ENCODE measurements at places on chromosomes 1 and 21.

GRCh38 chr1:210535761-210536160, 207.1 kb downstream of the HHAT start:
- no peak for DNase-seq

- no peak for DNase-seq
Measured at GRCh38 chr1:166258017-166258416, 91.2 kb upstream of the FAM78B start.

GRCh38 chr1:235739124-235739523, 89.5 kb upstream of the GNG4 start:
- no peak for DNase-seq

DNA sequence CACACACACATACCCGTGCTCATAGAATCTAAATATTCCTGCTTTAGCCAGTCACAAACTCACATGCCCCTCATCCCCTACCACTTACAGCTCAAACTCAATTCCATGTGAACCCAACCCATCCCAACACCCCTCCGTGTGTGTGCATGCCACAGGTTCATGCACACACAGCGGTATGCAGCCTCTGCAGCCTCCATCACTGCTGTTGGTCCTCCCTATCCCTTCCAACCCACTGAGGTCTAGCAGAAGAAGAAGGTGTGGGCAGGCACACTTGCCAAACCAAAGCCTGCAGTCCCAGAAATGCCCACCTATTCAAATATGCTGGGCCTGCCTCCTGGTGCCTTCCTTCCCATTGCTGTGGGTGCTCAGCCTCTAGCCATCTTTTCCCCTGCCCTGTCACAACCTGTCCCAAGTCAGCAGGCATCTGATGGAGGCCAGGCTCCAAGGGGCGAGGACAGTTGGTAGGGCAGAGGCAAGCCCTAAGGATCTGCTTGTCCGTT, 26.2 kb downstream of the SLC2A1 start:
- DNase-seq: no peak

GRCh38 chr1:94552071-94552586, 10.6 kb upstream of the F3 start:
- no peak for DNase-seq

GRCh38 chr1:212685429-212685828, 14.2 kb downstream of the BATF3 start:
- no peak for DNase-seq

GRCh38 chr1:39987869-39988268, 32.9 kb downstream of the MFSD2A start:
- no peak for DNase-seq

- no peak for DNase-seq
Measured at GRCh38 chr21:17542371-17543011, 29.6 kb downstream of the CXADR start.

GRCh38 chr1:26234644-26235370, 807 bp downstream of the CEP85 start:
- DNase-seq: no peak

DNA sequence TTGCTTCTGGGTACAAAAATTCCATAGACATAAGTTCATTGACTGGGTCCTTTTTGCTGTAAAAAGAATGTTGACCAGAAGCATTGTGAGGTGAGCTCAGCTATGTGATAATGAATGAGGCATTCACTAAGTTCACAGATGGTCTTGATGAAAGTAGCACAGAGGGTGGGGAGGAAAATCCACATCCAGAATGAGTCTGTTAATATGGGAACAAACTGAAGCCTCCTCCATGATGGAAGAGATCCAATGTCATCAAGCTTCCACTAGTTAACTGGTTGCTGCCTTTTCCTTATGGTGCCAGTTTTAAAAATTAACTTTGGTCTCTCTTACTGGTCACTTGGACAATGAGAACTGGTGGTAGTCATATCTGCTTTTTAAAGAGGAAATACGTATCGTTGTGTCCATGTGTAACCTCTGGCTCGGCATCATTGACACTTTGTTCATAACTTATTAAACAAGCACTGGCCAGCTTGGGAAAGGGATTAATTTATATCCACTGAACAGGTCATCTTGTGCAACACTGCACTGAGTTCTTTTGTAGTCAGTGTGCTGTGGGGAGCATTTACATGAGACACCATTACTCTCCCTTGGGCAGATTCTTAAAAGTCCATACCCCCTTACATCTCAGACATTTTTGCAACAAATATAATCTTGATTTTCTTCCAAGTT, 88.6 kb downstream of the ADAMTS1 start:
- DNase-seq: no peak

GRCh38 chr1:46646844-46647243, 21.3 kb downstream of the ATPAF1 start:
- no peak for DNase-seq

- DNase-seq: no peak
Measured at GRCh38 chr1:52679048-52679447, 19.1 kb downstream of the COA7 start.

- DNase-seq: no peak
Measured at GRCh38 chr1:6041432-6042062, 4.1 kb upstream of the KCNAB2 start.

DNA sequence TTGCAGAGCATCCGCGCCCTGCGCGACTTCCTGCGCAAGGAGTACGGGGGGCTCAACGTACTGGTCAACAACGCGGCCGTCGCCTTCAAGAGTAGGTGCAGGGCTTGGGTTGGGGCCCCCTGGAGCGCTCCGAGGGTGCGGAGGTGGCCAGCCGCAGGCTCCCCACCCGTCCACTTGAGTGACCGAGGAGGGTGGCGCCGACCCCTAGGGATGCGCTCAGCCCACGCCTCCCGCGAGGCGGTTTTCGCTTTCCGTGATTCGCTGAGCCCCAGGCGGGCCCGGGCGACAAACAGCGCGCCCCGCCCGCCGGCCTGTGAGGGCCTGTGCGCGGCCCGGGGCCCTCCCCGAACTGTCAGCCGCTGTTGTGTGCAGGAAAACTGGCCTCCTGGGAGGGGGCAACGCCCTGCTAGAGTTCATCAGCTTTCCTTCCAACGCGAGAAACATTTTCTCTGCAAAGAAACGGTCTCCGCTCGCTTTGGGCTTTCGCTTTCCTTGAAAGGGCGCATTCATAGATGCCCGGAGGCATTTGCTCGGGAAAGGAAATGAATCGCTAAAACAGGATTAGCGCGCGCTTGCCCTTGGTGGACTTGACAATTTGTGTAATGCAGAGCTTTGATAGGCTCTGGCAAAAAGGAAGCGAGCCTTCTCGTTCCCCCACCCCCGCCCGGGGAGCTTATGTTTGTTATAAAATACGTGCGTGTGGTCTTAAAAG, 668 bp downstream of the CBR3 start:
- peak; percentile 44 for DNase-seq

GRCh38 chr1:98988904-98989555, 15.6 kb downstream of the PLPPR5 start:
- no peak for DNase-seq

- DNase-seq: no peak
Measured at GRCh38 chr1:4595341-4596225, 58.8 kb upstream of the AJAP1 start.

- no peak for DNase-seq
Measured at GRCh38 chr1:151499930-151500329, 11.3 kb upstream of the CGN start.

GRCh38 chr1:12180315-12180714, 13.5 kb downstream of the TNFRSF1B start:
- no peak for DNase-seq

- DNase-seq: no peak
Measured at GRCh38 chr21:17976691-17977090, 157.5 kb upstream of the C21orf91 start.

DNA sequence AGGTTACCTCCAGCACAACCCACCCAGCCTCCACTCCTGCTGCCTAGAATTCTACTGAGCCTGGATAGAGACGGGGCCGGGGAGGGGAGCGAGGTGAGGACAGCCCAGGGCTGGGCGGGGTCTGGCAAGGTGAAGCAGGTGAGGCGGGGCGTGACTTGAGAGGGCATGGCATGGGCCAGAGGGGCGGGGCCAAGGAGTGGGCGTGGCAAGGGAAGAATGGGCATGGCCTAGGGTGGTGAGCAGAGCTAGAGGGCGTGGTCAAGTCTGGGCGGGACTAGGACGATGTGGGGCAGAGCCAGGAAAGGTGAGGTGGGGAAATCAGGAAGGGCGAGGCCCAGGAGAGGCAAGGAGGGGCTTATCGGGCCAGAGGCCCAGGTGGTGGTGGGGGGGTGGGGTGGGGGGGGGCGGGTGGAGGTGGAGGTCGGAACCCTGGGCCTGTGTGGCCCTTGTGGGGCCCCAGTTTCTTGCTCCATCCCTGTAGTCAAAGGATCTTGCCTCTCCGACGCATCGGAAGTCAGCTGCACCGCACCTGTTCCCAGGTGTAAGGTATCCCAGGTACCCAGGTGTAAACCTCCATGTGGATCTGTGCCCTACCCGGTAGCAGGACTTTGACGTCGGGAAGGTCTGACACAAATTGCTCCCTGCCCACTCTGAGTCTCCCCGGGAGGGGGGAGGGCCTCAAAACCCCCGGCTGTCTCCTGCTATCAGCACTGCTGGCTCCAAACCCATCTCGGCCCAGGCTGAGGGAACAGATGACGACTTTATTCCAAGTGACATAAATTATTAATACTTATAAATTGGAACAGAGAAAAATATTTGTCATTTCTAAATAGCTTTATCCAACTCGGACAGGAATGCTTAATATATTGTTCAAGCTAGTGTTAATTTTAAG, 32.9 kb upstream of the UTS2 start:
- no peak for DNase-seq

DNA sequence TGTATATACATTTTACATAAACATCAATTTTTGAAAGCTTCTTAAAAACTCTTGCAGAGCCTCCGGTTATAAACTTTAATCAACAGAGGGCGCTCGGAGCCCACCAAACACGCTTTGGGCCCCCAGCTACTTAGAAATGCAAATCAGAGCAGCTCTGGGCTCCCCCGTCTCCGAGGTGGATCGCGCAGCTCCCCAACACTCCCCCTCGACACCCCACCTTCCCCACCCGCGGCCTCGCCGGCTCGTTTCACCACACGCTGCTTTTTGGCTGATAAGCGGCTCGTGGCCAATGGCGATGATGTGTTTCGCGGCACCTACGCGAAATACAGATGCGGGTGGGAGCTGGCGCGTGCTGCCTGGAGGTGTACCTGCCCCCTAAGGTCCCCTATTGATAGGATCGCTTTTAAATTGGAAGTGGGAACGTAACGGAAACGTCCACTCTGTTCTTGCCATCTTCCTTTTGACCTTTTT, 1.7 kb upstream of the KIF26B start:
- DNase-seq: no peak

Data from omental fat pad (tissue), 4 donors.